ENCODE measurements at places on chromosomes 5 and 9. TPM values are rescaled to one million over a fixed set of nuclear protein-coding genes. Genes with fewer than 3 reads are reported as not detected.

The FBXL7 gene
- 4.7 TPM for total RNA-seq

The BASP1 gene
- total RNA-seq = 106 TPM

The LCN1 gene
- total RNA-seq = not detected

DNA sequence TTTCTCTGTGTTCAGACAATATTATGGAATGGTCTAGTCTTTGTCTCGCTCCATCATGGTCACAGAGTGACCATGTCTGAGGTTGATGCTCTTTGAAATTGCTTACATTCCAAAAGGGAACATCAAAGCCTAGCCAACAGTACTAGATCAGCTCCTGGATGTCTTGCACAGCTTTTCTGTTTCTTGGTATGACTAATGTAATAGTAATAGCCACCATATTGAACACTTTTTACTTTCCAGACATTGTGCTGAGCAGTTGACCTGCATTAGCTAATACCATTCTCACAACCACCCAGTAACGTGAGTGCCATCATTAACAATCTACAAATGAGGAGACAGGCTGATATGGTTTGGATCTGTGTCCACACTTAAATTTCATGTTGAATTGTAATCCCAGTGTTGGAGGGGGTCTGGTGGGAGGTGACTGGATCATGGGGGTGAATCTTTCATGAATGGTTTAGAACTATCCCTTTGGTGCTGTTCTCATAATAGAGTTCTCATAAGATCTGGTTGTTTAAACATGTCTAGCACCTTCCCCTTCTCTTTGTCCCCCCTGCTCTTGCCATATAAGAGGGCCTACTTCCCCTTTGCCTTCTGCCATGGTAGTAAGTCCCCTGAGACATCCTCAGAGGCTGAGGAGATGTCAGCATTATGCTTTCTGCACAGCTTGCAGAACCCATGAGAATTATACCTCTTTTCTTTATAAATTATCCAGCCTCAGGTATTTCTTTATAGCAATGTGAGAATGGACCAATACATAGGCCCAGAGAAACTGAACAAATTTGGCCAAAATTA lies 577.5 kb upstream of the CLINT1 start:
- DNase-seq = no peak

GRCh38 chr9:27541740-27542139 lies 12.1 kb upstream of the MOB3B start:
- no peak for DNase-seq

DNA sequence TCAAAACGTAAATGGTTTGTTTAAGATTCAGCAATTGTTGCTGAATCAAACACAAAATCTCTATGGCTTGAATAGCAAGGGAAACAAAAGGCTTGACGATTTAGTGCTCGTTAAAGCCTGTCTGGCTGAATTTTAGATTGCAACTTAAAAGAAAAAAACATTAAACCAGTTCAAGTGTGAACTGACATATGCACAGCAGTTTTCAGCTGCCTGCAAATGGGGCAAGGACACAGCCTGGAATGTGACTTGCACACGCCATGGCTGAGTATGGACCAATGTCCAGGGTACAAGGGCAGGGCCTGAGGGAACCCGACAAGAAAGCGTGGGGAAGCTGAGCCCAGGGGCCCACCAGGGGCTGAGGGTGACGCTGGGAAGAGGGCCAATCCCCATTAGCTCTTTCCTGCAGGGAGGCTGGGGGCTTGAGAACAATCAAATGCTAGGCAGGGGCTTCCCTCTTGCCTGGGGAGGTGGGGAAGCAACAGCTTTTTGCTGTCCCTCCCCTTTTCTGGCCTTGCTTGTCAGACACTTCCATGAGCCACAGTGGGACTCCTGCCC lies 89.6 kb upstream of the LRRTM2 start:
- no peak for DNase-seq

DNA sequence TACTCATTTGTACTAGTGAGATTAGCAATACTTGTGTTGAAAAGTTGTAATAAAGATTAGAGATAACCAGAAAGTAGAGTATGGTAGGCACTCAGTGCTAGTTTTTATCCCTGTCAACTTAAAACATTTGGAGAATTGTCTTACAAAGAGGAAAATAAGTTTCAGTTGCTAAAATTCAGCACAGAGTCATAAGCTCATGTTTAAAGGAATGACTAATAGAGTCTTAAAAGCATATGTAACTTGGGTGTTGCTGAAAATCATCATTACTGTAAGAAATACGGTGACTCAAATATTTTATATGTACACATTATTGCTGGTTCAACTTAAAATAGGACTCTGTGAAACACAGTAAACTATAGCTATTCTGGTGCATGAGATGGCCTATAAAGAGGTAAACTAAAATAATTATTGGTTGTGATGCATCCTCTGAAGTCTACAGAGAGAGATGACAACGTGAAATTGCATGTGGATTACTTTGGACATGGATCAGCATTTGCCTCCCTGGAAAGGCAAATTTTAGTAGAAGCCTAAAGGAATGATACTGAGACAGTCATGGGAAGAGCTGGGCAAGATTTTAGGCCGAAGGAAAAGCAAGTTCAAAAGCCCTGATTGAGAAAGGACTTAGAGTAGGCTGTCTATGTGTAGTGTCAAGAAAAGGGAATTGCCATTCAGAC lies 34.6 kb downstream of the SGCD start:
- no peak for DNase-seq

DNA sequence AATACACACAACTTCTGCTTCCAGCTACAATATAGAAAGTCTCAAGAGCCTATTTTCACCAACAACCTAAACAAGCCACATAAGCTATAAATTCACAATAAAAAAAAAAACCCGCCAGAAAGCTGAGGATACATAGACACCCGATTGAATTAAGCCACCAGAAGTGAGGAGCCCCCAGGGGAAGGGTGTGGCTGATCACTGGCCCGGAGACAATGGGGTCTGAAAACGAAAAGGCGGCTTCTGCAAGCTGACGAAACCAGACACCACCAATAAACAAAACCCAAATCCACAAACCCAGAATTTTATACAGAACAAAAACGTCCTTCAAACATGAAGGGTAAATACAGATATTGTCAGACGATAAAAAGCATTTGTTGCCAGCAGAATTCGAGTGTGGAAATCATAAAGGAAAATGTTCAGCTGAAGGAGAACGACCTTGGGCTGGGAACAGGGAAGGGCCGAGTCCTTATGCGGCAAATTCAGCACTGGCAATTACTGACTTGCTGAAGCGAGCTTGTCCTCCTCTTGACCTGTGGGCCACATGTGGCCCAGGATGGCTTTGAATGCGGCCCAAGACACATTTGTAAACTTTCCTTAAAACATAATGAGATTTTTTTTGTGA lies 39.6 kb upstream of the CEP72 start:
- no peak for DNase-seq

Data from epithelial cell of proximal tubule (primary cell).